T-helper 2 cell (primary cell): ENCODE measurements at places on chromosomes 3 and 15.

- no peak for DNase-seq
Measured at GRCh38 chr15:99981191-99981647, 248.0 kb upstream of the LYSMD4 start.

- no peak for DNase-seq
Measured at GRCh38 chr15:63811942-63812550, 21.7 kb downstream of the HERC1 start.

DNA sequence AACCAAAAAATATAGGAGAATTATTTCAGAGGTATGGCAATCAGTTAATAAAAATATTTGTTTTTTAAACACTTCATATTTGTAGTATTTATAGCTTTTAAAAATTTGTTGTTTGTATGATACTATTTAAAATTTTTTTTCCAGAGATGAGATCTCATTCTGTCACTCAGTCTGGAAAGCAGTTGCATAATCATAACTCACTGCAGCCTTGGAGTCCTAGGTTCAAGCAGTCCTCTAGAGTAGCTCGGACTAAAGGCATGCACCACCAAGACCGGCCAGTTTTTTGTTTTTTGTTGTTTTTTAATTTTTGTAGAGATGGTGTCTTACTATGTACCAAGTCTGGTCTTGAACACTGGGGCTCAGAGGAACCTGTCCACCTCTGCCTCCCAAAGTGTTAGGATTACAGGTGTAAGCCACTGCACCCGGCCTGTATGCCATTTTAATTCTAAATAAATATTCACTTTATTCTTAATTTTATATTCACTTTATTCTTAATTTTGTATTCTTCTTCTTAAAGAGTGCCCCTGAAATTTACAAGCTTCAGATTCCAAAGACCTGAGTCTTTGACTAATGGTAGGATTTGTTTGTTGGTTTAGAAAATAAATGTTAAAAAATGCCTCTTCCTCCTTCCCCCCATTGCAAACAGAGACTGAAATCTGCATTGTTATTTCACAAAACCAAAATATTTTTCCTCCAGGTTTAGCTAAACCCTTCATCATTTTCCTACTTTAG is 9.4 kb downstream of the TGFBR2 start:
- DNase-seq = no peak

DNA sequence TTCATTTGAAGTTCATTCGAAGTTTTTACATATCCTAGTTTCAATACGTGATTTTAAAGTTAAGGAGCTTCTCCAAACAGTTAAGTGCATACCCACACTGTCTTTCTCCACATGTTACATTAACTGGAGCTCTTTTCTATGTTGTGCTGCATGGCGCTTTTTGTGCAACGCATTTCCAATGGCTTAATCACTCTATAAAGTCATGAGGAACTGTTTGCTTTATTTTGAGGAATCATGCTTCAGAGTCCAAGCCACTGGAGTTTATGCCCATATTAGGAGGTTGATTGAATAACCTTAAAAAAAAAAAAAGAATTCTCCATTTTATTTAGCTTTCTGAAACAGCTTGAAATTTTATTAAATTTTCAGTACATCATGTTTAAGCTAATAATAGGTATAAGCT is 109.4 kb upstream of the MBNL1 start:
- no peak for DNase-seq

- DNase-seq = no peak
Measured at GRCh38 chr15:39406485-39406884, 174.4 kb upstream of the THBS1 start.

DNA sequence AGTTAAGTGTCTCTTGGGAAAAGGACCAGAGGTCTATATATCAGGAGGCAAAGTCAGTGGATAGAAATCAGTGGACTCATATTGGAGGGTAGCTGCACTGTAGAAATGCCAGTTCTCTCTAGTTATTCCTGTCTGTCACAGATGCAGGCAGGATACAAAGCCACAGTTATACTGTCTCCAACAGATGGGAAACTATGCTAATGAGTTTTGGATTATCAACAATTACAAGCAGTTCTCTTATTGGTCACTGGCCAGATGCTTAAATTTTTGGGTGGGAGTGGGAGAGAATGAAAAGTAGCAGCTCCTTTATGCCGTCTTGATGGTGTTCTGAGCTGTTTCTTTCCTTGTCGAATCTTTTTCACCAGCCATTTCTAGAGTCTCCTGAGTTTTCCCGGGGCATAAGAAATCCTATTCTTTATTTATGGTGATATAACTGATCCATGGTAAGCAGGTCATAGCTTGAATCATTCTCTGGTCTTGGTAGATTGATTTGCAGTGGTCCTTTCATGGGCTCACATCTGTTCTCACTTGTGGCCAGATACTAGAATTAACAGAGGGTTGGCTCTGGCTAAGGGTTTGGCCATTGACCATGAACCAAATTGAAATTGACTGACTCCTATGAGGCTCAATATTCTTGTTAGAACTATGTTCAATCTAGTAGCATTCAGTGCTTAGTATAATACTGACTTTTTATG is 44.6 kb upstream of the RBMS3 start:
- DNase-seq = no peak

DNA sequence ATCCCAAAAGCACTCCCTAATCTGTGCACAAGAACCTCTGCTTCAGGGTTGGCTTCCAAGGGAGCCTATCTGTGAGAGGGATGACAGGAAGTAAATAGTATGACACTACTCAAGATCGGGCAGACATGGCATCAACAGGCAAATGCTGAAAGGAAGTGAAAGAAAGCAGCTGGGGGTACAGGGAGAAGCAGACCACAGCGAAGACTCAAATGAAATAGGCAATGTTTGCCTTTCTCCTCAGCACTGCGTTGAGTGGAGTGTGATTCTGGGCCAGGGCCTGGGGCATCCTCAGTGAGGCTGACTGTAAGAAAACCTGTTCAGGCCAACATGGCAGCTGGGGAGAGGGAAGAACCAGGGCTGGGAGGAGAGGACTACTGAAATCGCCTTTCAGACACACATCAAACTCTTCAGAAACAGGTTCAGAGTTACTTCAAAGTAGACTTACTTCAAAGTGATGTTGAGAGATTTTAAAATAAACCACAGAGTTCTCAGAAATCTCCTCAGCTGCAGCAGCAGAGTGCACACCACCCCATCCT is 96.6 kb downstream of the SLC9A9 start:
- DNase-seq = no peak

GRCh38 chr3:15174953-15175352 is 31.1 kb upstream of the CAPN7 start:
- DNase-seq = no peak

DNA sequence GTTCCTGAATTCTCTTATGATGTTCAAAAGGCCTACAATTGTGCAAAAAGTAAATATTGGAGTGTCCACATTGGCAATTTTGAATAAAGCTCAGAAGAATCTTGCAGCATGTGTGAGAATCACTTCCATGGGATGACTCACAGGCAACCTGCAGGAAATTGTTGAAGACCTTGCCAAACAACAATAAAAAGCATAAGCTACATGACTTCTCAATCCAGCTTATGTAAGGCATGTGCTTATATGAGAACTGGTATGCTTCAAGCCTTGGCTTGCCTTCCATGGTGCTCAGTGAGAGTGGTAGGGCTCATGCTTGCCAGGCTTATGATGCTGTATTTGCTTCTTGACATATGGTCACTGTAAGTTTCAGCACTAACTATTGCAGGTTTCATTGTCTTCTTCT is 18.4 kb upstream of the BCHE start:
- DNase-seq = no peak

DNA sequence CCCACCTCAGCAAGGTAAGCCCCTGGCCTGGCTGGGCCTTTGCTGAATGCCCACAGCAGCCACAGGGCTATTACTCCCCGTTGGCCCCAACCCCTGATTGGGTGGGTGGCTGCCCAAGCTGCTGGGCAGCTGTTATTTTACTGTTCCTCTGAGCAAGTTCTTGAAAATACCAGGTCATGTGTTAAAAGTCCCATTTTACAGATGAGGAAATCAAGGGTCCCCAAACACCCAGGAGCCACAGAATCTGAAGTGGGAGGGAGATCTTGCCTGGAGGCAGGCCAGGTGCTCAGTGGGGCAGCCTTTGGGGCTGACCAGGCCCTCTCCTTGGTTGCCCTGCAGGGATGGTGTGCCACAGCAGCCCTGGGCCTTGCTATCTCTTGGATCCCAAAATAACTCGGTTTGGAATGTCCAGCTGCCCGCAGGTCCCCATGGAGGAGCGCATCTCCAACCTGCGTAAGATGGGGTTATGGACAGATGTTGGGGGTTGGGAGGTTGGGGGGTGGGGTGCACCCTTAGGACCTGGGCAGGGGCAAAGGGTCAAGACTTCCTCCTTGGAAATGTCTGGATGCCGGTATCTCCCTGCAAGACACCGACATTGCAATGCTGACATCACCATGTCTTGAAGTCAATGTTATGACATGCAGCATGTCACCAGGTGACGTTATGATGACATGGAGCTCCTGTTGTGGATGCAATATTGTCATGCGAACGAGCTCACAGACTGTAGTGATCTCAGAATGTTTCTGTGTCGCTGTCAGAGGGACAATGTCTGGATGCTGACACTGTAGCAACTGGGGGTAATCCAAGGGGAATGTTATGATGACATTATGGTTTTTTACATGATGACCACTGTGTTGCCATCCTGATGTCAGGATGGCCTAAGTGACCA is 13.3 kb upstream of the CSPG4 start:
- DNase-seq = no peak

- no peak for DNase-seq
Measured at GRCh38 chr3:157122116-157122515, 37.8 kb downstream of the CCNL1 start.

DNA sequence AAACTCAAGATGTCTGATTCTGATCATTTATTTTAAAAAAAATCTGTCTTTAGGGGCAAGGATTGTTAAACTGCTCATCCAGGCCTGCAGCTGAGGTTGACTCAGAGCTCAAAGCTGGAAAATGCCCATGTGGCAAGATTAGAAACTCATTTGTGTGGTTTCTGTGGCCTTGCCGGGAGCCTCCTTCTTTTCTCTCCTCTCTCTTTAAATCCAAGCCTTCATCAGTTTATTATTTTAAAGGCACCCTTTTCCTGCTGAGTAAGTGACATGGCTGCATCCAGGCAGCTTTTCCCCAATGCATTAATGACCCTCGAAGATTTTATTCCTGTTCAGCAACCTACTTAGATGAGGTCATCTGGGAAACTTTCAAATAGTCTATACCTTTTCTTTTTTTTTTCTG is 221.3 kb upstream of the CDIN1 start:
- no peak for DNase-seq

DNA sequence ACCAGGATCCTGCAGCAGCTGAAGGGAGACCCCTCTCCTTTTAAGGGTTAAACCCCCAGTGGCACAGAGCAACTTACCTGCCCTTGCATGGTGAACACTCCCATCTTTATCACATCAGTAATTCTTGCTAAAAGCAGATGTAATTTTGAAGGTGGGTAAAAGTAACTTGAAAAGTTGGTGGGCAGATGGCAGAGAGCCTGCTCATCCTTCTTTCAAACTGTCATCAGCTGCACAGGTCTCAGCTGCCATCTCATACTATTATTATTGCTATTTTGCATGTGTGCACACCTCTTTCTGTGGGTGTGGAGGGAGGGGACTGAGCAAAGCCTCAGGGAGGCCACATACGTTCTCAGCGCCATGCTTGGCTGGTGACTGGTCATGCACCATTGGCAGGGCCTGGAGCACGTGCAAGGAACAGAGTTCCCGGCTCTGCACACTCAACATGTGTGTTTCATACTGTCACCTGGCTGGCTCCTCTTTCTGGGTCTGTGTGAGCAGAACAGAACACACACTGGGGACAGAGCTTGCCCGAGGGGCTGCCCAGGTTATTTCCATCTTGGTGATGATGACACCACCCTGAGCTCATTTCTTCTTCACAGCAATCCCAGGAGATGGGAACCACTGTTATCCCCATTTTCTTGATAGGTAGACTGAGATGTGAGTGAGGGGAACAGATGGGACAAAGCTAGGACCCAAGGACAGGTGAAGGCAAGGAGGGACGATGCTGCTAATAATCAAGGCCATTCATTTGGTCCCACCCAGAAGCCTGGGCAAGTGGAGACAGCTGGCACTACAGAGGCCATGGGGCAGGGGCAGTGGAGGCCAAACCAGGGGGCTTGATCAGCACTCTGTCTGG is 95.8 kb upstream of the KLF13 start:
- DNase-seq = no peak

DNA sequence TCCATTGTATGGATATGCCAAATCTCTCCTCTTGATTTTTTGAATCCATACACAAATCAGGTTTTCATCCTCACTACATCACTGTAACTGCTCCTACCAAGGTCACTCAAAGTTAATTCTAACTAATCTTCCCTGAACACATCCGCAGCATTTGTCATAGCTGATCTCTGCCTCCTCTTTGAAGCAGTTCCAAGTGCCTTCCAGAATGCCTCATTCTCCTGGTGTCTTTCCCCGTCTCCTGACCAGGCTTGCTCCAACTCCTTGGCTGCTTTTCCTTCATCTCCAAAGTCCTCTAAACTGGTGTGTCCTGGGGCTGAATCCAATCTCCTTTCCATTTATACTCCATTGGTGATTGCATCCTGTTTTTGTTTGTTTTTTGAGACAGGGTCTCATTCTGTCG is 26.8 kb downstream of the KLHDC8B start:
- no peak for DNase-seq

- no peak for DNase-seq
Measured at GRCh38 chr3:14345496-14346150, 56.8 kb upstream of the SLC6A6 start.

DNA sequence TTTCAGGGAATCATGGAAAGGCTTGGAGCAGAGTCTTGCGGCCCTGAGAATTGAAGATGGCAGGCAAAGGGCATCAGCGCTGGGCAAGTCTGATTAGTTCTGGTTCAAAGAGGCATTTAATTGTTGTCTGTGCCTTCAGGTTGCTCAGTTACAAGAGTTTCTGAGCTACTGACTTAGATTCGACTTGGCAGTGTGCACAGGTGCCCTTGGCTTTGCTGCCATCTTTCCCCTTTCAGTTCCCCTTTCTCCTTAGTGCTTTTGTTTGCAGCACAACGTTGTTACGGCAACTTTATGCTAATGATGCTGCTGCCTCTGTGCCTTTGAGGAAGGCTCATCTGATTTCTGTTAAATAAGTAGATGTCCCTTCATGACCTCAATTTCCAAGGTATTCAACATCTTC is 12.5 kb downstream of the P2RY14 start:
- no peak for DNase-seq

DNA sequence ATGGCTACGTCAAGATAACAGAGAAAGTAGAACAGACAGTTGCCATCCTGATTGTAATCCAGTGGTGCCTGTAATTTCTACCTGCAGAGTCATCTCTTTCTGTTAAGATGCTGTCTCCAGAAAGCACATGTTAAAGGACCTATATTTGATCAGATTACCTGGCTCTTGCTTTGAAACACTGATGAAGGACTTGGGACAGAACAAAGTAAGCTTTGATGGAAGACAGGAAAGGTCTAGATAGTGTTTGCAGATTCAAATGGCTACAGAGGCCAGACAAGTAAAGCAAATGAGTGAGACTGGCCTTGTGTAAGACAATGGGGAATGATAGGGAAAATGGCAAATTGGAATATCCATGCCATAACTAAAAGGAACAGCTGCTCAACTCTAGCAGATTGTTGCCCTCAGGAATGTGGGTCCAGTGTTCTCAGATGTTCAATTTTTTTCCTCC is 1.8 kb upstream of the GSK3B start:
- DNase-seq = no peak

- no peak for DNase-seq
Measured at GRCh38 chr3:102179326-102180177, 255.3 kb upstream of the ZPLD1 start.

- DNase-seq = no peak
Measured at GRCh38 chr3:30685267-30685667, 78.9 kb downstream of the TGFBR2 start.

- no peak for DNase-seq
Measured at GRCh38 chr3:14137445-14137844, 12.6 kb downstream of the TMEM43 start.
